M059J (cell line): ENCODE measurements at places on chromosomes 11 and 22.

GRCh38 chr11:1875093-1875850 lies 16.4 kb downstream of the PRR33 start:
- DNase-seq, result no peak

- DNase-seq, result peak; percentile 27
Observed at GRCh38 chr11:35158701-35159510, 19.9 kb downstream of the CD44 start.

GRCh38 chr22:36334821-36335603 lies 52.8 kb downstream of the MYH9 start:
- DNase-seq, result peak; percentile 84

GRCh38 chr22:32177221-32177765 lies 18.2 kb upstream of the C22orf42 start:
- no peak for DNase-seq

DNA sequence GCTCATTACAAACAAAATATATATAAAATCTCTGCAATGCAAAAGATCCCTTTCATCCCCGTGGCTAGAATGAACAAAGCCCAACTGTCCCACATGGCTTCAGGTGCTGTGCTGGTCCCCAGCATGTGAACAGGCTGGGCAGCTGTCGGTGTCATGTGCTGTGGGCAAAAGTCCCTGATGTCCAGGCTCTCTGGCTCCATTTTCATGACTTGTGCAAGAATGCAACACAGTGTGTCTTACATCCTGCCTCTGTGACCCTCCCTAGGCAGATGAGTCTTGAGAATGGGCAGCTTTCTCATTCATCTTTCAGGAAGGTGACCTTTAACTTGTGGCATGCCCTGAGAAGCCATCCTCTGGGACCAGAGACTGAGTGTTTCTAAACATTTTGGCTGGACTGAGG lies 14.5 kb downstream of the GUCD1 start:
- no peak for DNase-seq

DNA sequence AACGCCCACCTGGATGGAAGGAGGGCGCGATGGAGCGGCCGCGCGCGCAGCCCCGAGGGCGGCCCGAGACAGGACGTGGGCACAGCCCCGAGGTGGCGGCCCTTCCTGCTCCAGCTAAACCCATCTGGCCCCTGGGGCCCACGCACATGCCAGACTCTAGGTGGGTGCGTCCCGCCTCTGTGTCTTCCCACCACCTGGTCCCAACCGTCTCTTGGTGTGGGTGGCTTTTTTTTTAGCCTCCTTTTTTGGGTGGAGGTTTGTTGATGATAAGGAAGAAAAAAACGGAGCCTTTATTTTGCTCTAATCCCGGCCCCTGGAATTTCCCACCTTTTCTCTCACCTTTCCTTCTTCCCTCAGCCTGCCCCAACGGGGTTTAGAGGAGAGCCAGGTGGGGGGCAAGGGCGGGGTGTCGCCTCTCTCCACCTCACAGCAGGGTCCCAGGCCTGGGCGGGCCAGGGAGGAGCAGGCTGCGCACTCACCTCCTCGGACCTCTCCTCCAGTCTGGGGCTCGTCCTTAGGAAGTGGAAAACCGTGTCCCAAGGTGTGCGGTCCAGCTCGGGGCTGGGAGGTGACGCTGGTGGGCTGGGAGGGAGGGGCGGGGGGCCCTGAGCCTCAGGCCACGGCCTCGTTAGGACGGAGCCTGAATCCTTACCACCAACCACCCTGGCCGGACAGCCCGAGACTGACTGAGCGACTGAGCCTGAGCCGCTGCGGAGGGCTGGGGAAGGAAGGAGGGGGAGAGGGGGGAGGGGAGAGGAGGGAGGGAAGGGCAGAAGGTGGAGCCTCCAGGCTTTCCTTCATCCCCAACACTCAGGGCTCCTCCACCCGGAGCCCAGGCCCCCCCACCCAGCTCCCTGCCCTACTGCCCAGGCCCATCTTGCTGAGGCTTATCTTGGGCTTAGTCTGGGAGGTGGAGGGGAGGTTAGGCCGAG lies at the start of gene SOX10:
TSS of gene SOX10 (minus strand) at position 696 of the 932 bp plus-strand sequence. CDS start 771 bp downstream, outside the sequence.
- no peak for DNase-seq

- DNase-seq, result no peak
Observed at GRCh38 chr11:30983143-30983542, 386.4 kb downstream of the DCDC1 start.

DNA sequence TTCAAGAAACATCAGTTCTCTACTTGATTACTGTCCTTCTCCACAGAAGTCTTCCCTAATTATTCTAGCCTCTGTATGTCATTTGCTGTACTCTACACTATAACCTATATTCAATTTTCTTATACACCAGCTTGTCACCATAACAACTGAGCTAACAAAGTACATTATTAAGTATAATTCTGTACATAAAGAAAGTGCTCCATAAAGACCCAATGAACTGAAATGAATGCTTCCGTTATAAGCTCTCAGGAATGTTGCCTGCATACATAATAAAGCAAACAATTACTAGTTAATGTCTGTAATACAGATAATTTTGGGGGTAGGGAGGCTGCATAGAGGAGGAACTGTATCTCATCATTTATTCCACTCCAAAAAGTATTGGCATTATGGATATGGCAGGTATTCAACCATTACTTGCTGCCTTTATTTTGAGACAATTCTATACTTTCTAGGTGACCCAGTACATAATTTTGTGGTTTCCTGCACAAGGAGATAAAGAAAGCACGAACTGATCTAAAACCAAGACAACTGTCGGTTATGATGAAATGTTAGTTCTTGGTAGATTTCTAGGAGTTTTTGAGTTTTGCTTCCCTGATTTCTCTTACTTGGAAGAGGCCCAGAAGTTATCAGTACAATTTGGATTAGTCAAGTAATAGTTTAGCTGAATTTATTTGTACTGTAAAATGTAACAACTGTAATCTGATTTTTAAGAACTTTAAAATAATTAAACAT lies 202.5 kb downstream of the SBF2 start:
- no peak for DNase-seq

- DNase-seq, result no peak
Observed at GRCh38 chr22:27517361-27518155, 284.0 kb downstream of the MN1 start.

DNA sequence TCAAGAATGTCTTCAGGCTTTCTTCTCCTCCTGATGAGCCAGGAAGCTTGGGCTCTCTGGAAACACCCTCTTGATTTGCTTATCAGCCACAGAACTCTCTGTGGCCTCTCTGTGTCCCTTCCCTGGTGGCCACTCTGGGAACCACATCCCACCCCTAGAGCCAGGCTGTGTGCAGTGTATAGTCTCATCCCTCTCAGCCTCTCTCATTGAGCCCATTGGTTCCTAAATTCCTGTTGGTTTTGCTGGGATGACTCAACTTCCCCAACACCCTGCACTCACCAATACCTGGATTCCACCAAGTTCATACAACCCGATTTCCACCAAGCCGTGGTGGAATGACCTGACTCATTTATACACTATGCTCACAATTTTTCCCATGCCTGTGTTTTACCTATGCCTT lies 5.2 kb downstream of the IRAG1 start:
- DNase-seq, result peak; percentile 95

- peak; percentile 11 for DNase-seq
Observed at GRCh38 chr11:115528225-115528624, 24.0 kb upstream of the CADM1 start.

- peak; percentile 64 for DNase-seq
Observed at GRCh38 chr11:63933459-63933858, 5.3 kb upstream of the NAA40 start.

DNA sequence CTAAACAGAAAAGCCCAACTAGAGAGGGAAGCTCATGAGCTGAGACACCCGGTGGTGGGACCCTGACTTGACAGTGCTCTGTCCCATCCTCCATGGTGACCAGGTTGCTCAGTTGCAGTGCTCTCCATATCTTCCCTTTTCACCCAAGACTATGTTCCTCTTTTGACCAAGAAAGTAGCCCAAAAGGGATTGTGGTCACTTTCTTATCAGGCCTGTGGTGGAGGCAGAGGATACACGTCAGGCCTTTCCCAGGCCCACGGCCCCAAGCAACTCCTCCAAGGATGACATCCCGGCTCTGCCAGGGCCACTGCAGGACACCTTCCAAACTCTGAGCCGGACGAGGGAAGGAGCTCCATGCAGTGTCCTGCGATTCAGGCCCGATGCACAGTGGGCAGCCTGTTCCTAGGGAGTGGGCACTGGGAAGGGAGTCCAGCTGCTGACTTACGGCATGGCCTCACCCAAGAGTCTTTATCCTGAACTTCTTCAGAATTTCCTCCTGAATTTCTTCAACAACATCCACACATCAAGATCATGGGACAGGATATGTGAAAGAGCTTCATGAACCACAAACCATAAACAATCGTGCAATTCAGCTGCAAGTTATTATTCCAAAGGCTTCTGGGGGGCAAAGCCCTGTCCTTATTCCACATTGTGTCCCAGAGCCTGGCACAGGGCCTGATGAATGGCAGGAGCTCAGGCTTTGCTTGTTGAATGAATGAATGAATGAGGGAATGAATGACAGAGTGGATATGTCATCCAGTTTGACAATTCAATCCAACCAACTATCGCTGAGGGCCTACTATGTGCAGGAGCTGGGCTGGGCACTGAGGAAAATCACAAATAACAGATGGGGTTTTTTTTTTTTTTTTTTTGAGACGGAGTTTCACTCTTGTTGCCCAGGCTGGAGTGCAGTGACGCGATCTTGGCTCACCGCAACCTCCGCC lies 36.0 kb upstream of the MYH9 start:
- DNase-seq, result peak; percentile 75

GRCh38 chr11:2395211-2395730 lies 5.3 kb upstream of the TSSC4 start:
- no peak for DNase-seq

DNA sequence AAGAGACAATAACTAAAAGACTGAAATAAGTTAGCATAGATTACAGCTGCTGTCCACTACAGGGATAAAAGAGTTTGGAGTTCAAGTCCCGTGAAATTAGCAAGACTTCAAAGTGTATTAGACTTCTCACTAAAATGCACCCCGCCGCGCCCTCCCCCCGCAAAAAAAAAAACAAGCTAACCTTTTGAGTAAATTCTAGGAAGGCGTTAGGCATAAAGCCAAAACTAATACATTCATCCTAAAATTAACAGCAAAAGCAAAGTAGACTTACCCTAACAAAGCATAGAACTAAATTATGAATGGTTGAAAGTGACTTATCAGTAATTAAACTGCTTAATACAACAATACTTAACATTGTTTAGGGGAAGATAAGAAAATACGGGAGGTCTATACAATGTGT lies 581.0 kb upstream of the CHORDC1 start:
- no peak for DNase-seq

- DNase-seq, result no peak
Observed at GRCh38 chr22:25125693-25126357, 73.8 kb upstream of the CRYBB3 start.
